ENCODE measurements at places on chromosomes 6 and 20.

GRCh38 chr20:24627291-24627690 is 157.9 kb downstream of the SYNDIG1 start:
- DNase-seq, result no peak

GRCh38 chr20:25271486-25272222 is 23.8 kb downstream of the PYGB start:
- no peak for DNase-seq

GRCh38 chr6:87684895-87685654 is 17.0 kb downstream of the AKIRIN2 start:
- DNase-seq, result no peak

DNA sequence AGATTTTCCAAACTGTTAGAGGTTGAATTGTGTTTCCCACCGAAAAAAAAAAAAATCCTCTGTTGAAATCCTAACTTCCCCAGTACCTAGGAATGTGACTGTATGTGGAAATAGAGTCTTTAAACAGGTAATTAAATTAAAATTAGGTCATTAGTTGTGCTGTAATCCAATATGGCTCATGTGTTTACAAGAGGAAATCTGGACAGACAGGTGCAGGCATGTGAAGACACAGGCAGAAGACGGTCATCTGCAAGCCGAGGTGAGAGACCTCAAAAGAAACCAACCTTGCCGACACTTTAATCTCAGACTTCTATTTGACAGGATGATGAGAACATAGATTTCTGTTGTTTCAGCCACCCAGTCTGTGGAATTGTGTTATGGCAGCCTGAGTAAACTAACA is 28.6 kb upstream of the EZR start:
- no peak for DNase-seq

- DNase-seq, result no peak
These were observed 68.1 kb downstream of the JAG1 start for GRCh38 chr20:10605547-10606195.

GRCh38 chr6:108795814-108796213 is 52.4 kb upstream of the ARMC2 start:
- no peak for DNase-seq

DNA sequence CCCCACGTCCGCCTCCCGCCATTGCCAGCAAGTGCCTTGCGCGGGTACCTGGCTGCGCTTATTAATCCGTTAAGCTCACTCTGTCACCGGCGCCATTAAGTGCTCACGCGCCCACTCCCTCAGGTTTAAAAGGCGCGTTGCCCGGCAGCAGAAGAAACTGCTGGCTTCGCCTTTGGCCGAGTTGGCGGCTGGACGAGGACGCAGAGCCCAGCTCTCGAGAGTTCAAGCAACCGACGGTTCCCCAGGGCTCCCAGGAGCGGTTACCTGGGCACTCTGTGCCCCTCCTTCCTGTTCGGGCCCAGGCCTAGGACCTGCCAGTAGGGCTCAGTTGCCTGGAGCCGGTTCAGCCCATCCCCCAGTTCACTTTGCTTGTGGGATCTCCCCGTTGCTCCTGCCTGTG is at the start of gene GGTLC1:
TSS of gene GGTLC1 (minus strand) at position 219 of the 400 bp plus-strand sequence. CDS start 2,168 bp downstream, outside the sequence.
- no peak for DNase-seq

GRCh38 chr20:40883097-40883496 is 145.5 kb upstream of the TOP1 start:
- DNase-seq, result no peak

- DNase-seq, result no peak
These were observed 38.2 kb downstream of the KIAA1755 start for GRCh38 chr20:38222231-38222922.

GRCh38 chr6:131867744-131868143 is 59.9 kb downstream of the ENPP1 start:
- DNase-seq, result no peak

Data from NCI-H1436 treated with DMSO at 0.1 percent for 48 hours (cell line).